GM13977 (cell line): ENCODE measurements at places on chromosomes 13 and 19.

- no peak for DNase-seq
These were observed 27.7 kb upstream of the POU4F1 start for GRCh38 chr13:78631077-78631476.

DNA sequence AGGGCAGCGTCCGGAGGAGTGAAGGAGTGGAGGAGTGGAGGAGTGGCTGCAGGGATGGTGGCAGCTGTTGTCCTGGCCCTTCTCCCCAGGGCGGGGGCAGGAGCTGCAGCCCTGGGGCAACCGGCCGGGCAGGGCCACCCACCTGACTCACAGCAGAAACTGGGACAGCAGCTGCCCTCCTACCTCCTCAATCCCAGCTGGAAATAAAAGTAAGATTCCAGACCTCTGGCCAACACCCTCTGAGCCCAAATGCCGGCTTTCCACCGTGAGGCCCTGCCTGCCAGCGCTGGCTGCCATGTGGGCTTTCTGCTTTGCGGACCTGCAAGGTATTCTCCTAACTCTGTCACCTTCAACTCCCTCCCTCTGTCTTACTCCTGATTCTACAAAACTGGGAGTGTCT, 3.3 kb upstream of the CLPP start:
- DNase-seq = no peak

GRCh38 chr13:79502859-79503468, 22.0 kb downstream of the NDFIP2 start:
- DNase-seq = no peak

DNA sequence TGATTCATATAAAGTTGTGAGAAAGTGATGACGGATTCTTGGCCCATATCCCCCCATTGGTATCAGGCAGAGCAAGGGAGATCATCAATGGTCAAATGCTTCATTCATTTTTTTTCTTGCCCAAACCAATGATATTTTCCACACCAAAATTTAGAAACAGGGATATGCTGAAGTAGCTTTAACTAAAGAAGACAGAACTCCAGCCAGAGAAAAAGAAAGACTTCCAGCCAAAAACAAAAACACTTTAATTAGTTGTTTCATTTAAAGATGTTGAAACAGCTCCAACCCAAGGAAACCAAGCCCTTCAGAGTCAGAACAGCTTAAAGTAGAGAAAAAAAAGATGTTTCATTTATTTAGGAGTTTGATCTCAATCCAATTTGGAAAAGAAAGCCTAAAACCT, 358.9 kb upstream of the NBEA start:
- DNase-seq = no peak

DNA sequence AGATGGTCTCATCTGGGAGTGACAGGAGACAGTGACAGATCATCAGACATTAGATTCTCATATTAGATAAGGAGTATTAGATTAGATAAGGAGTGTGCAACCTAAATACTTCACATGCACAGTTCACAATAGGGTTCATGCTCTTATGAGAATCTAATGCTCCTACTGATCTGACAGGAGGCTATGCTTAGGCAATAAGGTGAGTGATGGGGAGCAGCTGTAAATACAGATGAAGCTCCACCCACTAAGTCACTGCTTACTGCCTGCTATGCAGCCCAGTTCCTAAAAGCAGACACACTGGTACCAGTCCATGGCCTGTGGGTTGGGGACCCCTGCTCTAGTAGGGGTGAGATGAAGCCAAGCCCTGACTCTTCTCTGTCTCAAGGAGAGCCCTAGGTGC, 10.0 kb upstream of the IGFL3 start:
- DNase-seq = no peak

- no peak for DNase-seq
These were observed 8.9 kb downstream of the ACTN4 start for GRCh38 chr19:38656171-38656981.

DNA sequence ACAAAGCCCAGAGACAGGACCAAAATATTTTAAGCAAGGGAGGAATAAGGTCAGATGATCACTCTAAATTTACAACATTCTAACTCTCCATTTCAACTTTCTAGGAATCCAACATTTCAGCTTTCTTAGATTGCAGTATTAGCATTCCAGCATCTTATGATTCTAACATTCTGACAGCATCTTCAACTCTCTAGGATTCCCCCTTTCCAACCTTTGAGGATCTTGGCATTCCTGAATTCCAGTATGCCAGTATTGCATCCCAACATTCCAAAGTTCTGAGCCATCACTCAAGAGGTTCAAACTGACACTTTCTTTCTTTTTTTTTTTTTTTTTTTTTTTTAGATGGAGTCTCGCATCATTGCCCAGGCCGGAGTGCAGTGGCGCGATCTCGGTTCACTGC, 13.8 kb downstream of the TGFB1 start:
- no peak for DNase-seq

GRCh38 chr13:99829593-99830239, 141.9 kb downstream of the ZIC5 start:
- no peak for DNase-seq

DNA sequence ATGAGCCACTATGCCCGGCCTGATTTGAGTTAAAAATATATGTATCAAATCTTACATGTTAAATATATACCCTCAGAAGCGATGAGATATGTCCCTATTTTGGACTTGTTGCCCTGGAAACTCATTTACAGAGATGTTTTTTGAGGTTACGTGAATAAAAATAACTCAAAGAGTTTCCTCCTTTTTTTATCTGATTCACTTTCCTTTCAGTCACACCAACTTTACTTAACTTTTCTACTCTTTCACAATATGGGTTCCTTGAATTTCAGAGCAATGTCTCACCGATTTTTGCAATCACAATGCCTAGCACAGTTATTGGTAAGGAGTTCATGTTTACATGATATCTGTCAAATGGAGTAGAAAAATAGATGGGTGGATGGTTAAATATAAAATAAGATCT, 2.3 kb downstream of the OR7C2 start:
- DNase-seq = peak; percentile 56

GRCh38 chr13:27627380-27627779, 5.7 kb downstream of the POLR1D start:
- no peak for DNase-seq

GRCh38 chr13:86476656-86477055, 677.4 kb upstream of the SLITRK6 start:
- DNase-seq = no peak

GRCh38 chr13:45104261-45104660, 16.0 kb upstream of the GTF2F2 start:
- DNase-seq = no peak

DNA sequence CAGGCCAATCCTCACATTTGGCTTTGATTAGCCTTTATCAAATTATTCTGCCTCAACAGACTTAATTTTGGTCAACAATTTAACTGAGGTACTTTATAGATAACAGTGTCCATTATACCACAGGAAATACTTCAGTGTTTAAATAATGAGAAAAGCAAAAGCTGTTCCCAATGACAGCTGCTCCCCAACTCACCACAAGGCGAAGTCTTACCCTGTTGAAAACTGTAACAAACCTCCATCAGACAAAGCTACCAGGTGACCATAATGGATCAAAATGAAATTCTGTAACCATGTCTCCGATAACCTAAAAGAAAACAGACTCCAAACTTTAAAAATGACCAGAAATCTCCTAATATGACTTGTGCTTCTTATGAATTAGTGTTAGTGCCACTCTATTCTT, 50.3 kb downstream of the ZNF44 start:
- DNase-seq = no peak

- DNase-seq = no peak
These were observed 7.4 kb downstream of the MICOS13 start for GRCh38 chr19:5672708-5673459.

DNA sequence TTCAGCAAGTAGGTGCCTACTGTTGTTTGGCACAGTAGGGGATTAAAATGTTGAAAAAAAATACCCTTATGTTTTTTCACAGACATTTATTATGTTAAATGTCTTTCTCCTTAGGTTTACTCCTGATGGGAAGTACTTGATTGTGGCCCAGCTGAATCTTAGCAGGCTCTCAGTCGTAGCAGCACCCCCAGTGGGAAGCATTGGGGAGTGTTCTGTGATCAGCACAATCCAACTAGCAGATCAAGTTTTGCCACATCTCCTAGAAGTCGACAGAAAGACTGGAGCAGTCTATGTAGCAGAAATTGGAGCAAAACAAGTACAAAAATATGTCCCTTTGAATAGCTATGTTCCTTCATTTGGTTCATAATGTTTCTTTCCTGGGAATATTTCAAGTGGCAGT, 9.3 kb downstream of the NHLRC3 start:
- no peak for DNase-seq

DNA sequence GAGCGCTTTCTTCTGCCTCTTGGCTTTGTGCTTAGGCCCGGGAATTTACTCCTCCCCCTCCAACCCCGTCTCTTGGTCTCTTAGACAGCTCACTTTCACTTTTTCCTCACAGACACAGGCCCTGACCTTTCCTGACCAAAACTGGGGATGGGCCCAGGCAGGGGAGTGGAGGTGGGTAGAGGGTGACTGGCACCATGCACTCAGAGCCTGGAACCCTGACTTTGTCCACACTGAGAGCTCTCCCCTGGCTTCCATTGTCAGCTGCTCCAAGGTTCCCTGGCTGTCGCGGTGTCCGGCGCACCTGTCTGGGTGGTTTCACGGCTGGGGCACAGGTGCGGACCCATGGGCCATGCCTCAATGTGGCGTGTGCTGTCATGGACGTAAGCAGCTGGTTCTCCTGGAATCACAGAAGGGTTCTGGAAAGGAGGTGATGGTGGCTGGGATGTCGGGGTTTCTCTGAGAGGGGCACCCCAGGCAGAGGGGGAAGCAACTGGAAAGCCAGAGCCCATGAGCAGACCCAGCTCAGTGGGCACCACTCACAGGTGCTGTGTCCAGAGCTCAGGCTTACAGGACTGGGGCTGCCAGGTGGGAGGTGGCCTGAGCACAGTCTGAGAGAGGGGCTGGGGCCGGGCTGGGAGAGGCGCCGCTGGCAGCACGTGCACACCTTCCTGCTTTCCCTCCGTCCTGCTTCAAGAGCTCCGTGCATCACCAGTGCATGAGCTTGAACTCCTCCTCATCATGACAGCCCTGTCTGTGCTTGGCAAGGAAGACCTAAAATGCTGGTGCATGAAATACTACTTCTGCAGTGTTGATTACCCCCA, 28.0 kb upstream of the C1QTNF9 start:
- no peak for DNase-seq

DNA sequence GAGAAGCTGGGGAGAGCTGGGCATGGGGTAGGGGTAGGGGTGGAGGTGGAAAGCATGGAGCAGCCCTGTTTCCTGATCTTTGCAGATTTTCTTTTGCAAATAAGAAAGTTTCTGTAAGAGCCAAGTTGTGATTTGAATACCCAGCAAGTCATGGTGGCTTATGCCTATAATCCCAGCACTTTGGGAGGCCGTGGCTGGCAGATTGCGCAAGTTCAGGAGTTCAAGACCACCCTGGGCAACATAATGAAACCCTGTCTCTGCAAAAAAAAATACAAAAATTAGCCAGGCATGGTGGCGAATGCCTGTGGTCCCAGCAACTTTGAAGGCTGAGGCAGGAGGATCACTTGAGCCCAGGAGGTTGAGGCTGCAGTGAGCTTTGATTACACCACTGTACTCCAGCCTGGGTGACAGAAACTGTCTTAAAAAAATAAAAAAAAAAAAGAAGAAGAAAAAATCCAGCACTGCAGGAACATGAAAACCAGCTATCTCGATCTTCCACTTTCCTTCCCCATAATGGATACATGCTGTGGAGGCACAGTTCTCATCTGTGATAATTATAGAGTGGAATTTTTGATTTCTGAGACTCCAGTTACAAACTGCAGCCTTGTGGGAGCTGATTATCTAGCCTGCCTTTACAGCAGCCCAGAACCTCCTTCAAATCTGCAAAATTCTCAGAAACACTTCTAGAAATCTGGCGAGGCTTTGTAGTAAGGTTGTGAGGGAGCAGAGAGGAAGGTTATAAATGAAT, 12.1 kb upstream of the TEX26 start:
- DNase-seq = no peak

DNA sequence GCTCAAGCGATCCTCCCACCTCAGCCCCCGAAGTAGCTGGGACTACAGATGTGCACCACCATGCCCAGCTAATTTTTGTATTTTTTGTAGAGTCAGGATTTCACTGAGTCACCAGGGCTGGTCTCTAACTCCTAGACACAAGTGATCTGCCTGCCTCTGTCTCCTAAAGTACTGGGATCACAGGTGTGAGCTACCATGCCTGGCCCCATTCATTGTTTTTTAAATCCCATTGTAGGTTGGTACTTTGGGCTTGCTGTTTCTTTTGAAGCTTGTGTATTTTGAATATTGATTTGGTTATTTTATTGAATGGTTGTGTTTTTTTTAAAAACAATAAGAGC, 26.7 kb downstream of the ZMYM2 start:
- no peak for DNase-seq

- DNase-seq = no peak
These were observed 1759.4 kb downstream of the PCDH9 start for GRCh38 chr13:65470781-65471180.

DNA sequence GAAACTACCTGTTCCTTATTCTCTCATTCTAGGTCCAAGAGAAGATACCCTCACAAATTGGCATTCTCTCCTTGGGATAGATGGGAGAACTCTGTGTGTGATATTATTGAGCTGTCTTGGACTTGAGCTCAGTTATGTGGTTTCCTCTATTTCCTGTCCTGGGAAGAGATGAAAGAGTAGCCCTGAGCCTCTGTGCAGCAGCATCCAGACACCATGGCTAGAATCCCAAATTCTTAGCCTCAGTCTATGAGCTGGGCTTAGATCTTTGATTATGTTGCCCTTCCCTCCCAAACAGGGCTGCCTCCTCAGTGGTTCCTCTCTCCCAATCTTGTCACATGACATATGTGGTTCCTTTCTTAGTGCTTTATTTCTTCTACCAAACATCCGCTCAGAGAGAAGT, 290.7 kb downstream of the SPRY2 start:
- no peak for DNase-seq

DNA sequence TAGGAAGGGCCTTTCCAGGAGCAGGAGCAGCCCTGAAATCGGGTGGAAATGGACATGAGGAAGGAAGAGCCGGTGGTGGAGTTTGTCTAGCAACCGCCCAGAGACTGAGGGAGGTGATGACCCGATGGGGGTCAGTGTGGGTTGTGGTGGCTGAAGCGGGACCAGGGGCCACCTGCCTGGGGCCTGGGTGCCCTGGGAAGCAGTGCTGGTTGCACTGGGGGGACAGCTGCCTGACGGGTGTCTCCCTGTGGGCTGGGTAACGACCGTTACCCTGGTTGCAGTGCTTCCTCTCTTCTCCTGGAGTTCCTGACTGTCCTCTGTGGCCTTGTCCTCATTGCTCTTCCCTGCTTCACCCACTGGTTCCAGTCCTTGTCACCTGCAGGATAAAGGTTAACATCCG, 13.0 kb downstream of the ZNF536 start:
- DNase-seq = no peak
